GM10248 (cell line): ENCODE measurements at places on chromosomes 16 and 17.

GRCh38 chr16:49937886-49938285, 82.0 kb upstream of the ZNF423 start:
- no peak for DNase-seq

GRCh38 chr16:15518381-15519351, 84.3 kb downstream of the BMERB1 start:
- DNase-seq, result no peak

DNA sequence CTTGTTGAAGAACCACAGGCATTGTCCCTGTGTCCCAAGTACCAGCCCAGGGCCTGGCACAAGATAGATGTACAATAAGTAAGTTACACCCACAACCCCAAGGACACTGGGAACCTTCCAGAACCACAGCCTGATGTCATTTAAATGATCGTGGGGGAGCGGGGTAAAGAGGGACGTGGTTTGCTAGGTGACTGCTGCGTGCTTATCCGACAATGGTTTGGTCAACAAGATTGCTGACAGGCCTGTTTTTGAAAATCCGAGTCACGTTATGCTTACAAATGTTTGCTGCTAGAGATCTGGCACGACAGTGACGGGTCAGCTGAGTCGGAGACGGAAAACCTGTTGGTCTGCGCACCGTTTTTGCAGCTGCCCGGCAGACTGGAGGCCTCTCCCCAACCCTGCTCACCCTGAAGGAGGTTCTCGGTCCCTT, 22.8 kb downstream of the COTL1 start:
- no peak for DNase-seq

DNA sequence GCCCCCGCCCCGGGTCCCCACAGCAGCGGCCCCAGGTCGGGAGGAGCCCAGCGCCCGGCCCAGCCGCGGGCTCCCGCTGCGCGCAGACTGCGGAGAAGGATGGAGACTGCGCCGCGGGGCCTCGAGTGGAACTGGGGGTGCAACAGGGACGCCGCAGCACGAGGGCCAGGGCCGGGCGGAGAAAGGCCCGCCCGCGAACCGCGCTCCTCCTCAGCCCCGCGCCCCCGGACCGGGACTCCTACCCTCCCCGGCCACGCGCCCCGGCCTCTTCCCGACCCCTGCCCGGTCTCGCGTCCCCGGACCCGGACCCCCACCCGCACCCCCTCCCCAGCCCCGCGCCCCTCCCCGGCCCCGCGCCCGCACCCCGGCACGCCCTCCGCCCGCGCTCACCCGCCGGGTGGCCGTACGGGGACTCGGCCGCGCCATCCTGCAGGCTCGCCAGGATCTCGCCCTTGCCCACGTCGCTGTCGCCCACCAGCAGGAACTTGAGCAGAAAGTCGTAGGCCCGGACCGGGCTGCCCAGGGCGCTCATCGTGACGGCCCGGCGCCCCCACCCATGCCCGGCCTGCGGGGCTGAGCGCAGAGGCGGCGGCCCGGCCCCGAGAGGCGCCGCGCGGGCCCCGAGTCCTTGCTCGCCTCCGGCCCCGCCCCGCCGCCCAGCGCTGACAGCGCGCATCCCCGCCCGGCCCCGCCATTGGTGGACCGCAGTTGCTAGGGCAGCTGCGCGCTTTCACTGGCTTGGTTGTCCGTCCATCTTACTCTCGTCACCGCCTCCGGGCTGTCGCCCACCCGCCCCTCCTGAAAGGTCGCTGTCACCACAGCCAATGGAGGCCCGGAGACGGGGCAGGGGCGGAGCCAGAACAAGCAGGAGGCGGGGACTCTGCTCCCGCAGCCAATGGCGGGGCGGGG, at the start of gene RAB40B:
RAB40B (minus strand) TSS at position 634 of the 909 bp plus-strand sequence; CDS start at position 532, 102 bp downstream.
- DNase-seq, result peak; percentile 99

DNA sequence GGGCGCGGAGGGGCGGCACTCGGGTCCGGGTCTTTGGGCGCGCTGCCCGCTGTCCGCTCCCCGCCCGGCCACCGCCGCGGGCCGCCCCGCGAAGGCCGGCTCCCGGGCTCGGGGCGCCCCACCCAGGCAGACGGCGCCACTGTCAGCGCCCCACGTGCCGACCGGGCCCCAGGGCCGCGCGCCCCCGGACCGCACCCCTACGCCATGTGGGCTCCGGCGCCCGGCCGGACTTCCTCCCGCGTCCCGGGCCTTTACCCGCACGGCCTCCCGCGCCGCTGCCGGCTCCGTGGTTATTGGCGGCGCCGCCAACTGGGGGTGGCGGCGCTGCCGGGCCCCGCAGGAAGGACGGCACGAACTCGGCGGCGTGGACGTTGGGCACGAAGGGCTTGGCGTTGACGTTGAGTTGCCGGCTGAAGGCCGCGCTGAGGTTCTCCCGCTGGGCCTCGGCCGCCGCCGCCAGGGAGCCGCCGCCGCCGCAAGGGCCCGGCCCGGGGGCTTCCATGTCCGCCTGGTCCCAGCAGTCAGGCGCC, 577 bp downstream of the GSPT1 start:
- DNase-seq, result peak; percentile 66

DNA sequence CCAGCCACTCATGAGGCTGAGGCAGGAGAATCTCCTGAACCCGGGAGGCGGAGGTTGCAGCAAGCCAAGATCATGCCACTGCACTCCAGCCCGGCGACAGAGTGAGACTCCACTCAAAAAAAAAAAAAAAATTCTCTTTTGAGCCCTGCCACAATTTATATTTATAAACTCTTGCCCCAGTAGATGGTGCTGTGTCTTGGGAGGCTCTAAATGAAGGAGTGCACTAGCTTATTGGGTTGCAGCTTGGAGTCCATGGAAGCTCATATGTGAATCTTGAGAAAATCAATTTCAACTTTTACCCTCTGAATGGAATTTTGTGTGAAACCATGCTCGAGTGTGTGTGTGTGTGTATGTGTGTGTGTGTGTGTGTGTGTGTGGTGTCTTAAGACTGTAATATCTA, 420.1 kb downstream of the HS3ST4 start:
- DNase-seq, result no peak

DNA sequence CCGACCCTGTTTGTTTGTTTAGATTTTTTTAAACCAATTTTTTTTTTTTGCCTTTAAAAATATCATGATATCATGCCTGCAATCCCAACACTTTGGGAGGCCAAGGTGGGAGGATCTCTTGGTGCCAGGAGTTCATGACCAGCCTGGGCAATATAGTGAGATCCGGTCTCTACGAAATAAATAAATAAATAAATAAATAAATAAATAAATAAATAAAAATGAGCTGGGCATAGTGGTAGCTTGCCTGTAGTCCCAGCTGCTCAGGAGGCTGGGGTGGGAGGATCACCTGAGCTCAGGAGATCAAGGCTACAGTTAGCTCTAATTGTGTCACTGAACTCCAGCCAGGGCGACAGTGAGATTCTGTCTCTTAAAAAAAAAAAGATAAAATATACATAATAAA, 8.1 kb upstream of the IGF2BP1 start:
- no peak for DNase-seq

DNA sequence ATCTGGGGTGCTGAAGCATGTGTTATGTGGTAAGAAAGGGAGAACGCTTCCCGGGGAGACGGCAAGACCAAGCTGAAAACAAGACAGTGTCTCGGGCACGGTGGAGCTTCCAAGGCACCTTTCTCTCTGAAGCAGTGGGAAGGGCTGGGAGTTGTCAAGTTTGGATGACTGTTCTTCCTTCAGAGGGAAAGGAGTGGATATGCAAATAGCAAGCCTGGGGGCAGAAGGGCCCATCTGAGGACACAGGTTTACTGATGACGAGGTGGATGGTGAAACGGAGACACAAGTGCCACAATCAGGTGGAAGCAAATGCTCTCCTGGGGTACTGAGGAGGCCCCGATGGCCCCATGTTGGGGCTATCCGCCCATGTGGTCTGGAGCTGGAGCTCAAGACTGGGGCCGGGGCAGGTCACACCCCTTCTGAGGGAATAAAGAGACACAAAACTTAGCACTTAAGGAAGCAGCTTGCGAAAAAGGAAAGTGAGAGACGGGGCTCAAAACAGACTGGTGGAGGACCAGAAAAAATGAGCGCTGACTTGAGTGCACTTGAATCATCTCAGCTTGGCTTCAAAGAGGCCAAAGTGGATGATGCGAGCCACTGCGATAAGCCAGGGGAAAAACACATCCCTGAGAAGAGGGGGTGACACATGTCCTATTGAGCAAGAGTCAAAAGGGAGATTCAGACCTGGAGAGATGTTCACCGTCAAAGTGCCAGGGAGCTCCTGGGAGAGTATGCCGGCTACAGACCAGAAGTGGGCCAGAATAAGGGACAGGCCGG, 34.8 kb upstream of the MTSS2 start:
- no peak for DNase-seq

DNA sequence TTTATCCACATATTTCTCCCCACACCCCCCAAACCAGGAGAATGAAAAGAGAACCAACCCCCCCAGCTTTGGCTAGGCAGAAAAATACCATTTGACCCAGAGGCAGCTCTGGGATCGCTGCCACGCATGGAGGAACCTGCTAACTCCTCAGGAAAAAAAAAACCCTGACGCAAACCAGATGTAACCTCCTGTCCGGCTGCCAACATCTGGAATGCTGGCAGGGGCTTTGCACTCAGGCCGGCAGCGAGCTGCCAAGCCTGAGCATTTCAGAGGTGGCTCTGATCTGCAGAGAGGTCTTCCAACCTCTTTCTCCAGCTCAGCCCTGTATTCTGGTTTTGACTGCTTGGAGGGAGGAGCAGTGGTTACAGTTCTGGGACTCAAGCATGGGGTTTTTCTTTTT, 8.2 kb downstream of the IGFBP4 start:
- no peak for DNase-seq

GRCh38 chr17:74962622-74963394, 9.8 kb downstream of the HID1 start:
- no peak for DNase-seq

GRCh38 chr16:54266363-54266955, 20.1 kb downstream of the IRX3 start:
- no peak for DNase-seq

GRCh38 chr17:37720989-37721388, 23.9 kb downstream of the HNF1B start:
- no peak for DNase-seq

DNA sequence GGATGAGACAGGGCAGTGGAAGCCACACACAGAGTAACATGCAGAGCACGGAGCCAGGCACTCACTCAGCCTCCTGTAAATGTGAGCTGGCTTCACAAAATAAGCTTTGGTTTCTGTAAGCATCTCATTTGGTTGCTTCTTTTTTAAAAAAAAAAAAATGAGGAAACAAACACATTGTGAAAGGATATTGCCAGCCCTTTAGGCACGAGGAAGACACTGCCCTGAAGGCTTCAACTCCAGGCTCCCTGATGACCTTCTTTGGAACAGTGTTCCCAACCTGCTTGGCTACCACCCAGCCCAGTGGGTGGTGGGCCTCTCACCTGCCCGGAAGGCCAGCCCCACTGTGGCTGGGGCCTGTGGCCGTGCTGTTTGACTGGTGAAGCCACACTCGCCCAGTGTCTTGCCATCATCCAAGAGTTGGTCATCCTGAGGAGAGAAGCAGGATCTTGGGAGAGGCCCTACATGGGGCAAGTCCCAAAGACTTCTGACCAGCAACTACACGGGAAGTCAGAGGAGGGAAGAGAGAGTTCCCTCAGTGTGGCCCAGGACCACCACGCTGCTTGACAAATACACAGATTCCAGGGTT, 1.9 kb downstream of the ELOB start:
- no peak for DNase-seq

DNA sequence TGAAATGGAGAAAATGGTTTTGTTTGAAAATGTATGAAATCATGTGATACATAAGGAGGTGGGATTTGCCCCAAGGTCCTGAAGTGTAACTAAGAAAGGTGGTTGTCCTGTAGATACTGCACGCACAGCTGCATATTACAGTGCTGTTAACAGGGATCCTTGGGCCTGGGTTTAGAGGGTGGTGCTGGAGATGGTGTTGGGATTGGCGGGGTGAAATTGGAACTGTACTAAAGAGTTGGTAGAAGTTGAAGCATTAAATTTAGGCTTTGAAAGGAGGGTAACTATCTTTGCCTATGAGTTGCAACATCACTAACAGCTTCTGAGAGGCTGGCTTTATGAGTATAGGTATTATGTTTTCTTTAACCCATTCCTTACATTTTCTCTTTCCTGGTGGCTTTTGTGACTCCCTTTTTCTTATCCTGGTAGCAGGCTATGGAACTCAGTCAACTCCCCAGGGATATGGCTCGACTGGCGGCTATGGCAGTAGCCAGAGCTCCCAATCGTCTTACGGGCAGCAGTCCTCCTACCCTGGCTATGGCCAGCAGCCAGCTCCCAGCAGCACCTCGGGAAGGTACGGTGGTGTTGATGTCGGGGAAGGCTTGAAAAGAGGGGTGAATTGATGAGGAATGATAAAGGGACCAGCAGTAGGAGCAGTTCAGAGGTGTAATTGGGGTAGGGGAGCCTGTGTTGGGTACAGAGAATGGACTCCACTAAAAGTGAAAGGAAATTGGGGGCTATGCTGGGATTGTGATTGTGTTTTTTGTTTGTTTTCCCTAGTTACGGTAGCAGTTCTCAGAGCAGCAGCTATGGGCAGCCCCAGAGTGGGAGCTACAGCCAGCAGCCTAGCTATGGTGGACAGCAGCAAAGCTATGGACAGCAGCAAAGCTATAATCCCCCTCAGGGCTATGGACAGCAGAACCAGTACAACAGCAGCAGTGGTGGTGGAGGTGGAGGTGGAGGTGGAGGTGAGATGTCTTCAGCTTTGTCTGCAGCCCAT, 3.8 kb downstream of the FUS start:
- DNase-seq, result no peak
